ENCODE measurements at places on chromosomes 4 and X.

- no peak for ATAC-seq
Observed at GRCh38 chr4:74656596-74656995, 137.7 kb downstream of the BTC start.

DNA sequence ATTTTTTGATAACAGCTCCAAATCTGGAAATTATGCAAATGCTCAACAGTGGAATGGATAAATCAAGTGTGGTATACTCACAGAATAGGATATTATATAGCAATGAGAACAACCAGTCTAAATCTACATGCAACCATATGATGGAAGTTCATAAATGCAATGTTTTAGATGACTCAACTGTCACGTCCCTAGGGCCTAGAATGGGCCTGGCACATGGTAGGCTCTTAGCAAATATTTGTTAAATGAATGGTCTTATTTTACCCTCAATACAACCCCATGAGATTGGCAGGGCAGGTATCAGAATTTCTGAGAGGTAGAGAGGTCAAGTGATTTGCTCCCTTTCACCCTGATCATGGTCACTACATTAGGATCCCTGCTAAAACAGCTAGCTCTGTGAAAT, 14.6 kb upstream of the NKX3-2 start:
- ATAC-seq, result no peak

DNA sequence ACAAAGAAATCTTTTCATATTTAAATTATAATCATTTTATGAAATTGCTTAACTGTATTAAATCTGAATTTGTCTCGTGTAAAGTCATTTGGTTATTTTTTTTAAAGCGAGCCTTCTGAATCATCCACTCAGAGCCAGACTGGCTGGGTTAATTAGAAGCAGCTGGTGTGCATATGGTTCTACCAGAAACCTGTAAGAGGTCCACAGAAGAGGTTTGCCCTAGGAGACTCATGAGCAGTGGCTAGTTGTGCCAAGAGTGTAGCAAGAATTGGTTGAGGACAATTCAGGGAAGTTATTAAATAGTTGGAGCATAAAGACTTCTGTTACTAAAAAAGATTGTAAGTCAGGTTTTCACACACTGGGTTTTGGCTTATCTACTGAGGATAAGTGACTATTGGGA, 267.4 kb downstream of the IL1RAPL2 start:
- ATAC-seq, result no peak

GRCh38 chr4:76095568-76095967, 21.1 kb downstream of the ART3 start:
- ATAC-seq, result no peak

GRCh38 chrX:65300104-65300809, 234.3 kb downstream of the LAS1L start:
- ATAC-seq, result no peak

- ATAC-seq, result no peak
Observed at GRCh38 chr4:86846921-86847320, 2.3 kb downstream of the SLC10A6 start.

GRCh38 chr4:97910005-97910404, 233.3 kb downstream of the STPG2 start:
- no peak for ATAC-seq

DNA sequence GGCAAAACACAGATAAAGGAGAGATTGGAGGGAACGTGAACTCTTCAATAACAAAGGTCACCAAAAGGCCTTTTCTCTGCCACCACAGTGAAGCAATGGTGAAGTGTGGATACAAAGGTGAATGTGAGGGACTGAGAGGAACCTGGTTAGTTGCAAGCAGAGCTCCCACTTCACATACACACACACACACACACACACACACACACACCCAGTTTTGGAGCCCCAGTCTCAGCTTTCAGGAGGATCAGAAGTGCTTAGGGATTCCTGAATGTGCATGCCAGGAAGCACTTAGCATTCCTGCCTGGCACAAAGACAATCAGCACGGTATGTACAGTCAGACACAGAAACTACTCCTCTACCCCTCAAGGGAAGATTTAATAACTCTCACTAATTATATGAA, 71.5 kb downstream of the ARHGEF9 start:
- no peak for ATAC-seq

GRCh38 chr4:26404743-26405206, 84.0 kb downstream of the RBPJ start:
- ATAC-seq, result peak; percentile 52

DNA sequence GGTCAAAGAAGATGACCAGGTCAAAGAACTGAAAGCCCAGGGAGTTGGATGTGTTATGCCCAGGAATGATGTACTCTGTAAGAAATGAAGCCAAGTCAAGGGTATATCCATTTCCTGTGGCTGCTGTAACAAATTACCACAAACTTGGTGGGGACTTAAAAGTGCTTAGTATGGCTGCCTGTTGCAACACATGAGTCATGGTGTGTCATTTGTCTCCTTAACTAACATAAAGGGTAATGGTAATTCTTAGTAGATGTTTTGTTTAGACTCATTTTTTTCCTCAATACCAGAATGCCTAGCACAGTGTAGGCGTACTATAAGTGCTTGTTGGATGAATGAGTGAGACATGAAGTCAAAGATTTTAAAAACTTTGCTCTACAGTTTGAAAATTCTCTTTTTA, 45.7 kb downstream of the SYTL5 start:
- peak; percentile 84 for ATAC-seq

DNA sequence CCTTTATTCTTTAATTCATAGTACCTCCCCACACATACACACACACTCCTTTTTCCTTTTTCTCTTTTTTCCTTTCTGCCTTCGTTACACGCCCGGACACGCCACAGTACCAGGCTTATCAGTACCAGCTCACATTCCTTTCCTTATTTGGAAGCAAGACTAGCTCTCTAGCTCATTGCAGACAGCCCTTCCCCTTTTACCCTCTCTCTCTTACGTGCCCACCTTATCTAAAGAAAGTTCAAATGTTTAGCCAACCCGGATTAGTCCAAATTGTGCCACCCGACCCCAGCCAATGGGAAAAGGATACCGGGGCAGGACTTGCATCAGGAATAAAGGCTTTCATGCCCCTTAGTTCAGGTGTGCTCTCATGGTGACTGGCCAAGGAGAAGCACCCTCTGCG, 194.7 kb upstream of the VCX3A start:
- no peak for ATAC-seq

- ATAC-seq, result no peak
Observed at GRCh38 chr4:118921786-118922185, 33.1 kb downstream of the SYNPO2 start.

DNA sequence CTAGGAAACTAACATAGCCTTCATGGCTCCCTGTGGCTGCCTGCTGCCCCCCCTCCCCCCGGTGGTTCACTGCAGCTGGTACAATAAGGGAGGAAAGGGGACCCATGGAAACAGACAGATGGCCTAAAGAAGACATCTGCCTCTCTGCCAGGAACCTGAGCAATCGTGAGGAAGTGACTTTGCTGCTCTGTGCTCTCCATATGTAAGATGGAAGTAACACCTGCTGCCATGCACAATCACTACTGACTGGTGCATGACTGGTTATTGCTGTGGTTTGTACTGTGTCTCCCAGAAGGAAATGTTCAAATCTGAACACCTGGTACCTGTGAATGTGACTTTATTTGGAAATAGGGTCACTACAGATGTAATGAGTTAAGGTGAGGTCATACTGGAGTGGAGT, 43.6 kb downstream of the CD99L2 start:
- ATAC-seq, result no peak

- ATAC-seq, result peak; percentile 41
Observed at GRCh38 chr4:56129431-56129861, 180.7 kb downstream of the CEP135 start.

GRCh38 chr4:181503687-181504390, 739.4 kb upstream of the TENM3 start:
- ATAC-seq, result no peak

GRCh38 chrX:124289443-124289842, 43.0 kb upstream of the TEX13D start:
- ATAC-seq, result no peak

DNA sequence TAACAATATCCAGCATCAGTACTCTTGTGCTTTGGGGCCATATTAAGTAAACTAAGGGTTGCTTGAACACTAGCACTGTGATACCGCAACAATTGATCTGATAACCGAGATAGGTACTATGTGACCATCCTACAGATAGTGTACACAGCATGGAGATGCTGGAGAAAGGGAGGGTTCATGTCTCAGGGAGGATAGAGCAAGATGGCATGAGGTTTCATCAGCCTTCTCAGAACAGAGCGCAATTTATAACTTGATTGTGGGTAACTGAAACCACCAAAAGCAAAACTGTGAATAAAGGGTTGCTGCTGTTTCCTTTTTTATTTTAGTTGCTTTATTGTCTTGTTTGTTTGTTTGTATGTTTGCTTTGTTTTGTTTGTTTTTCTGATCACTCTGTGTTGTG, 1449.7 kb downstream of the PCDH7 start:
- ATAC-seq, result no peak

GRCh38 chrX:49214996-49215526, 15.1 kb upstream of the SYP start:
- no peak for ATAC-seq

- no peak for ATAC-seq
Observed at GRCh38 chr4:151537687-151538086, 128.7 kb downstream of the FHIP1A start.

DNA sequence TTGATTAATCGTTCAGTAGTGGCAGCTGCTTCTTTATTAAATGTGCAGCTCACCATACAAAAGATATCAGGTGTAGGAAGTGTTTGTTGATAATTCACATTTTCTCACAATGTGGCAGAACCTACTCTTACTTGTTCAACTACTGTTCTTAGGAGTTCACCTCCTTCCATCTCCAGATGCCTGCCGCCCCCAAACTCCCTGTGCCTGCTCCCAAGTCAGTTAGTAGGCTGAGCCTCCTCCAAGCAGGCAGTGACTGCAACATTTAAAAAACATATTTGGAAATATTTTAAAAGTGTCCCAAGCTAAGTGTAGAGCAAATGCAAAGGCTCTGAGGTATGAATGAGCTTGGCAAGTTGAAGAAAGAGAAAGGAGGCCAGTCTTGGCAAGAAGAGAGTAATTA, 100.2 kb downstream of the AFF2 start:
- ATAC-seq, result no peak

- no peak for ATAC-seq
Observed at GRCh38 chrX:148466292-148466691, 34.1 kb upstream of the AFF2 start.

- peak; percentile 88 for ATAC-seq
Observed at GRCh38 chrX:49053223-49054072, 5.4 kb upstream of the CCDC120 start.

- no peak for ATAC-seq
Observed at GRCh38 chr4:89296896-89297295, 10.7 kb downstream of the GPRIN3 start.

- peak; percentile 56 for ATAC-seq
Observed at GRCh38 chrX:13551610-13552009, 17.8 kb upstream of the EGFL6 start.

- no peak for ATAC-seq
Observed at GRCh38 chrX:38896724-38897298, 95.6 kb downstream of the MID1IP1 start.

Measured in esophagus mucosa (tissue), 1 donor.